ENCODE measurements at places on chromosomes 1 and 21.

DNA sequence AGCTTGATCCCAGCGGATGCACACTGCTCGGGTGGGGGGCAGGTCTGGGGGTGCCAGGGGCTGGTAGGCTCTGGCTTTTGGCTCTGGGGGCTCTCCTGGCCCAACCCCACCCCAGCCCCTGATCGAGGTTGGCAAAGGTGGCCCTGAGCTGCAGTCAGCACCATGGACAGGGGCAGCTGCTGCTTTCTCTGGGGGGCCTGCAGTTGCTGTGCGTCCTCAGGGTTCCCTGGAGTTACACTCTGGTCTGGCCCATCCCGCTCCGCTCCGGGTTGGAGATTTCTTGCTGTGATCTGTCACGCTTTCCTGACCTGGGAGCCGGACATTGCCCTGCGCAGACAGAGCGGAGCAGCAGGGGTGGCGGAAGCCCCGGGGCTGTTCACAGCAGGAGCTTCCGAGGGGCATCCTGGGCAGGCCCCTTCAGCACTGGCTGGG, 8.0 kb upstream of the PLCH2 start:
- peak; percentile 20 for DNase-seq

- DNase-seq, result no peak
Measured at GRCh38 chr1:25080294-25081209, 150.5 kb upstream of the RUNX3 start.

- DNase-seq, result no peak
Measured at GRCh38 chr1:15014516-15014915, 139.0 kb upstream of the TMEM51 start.

DNA sequence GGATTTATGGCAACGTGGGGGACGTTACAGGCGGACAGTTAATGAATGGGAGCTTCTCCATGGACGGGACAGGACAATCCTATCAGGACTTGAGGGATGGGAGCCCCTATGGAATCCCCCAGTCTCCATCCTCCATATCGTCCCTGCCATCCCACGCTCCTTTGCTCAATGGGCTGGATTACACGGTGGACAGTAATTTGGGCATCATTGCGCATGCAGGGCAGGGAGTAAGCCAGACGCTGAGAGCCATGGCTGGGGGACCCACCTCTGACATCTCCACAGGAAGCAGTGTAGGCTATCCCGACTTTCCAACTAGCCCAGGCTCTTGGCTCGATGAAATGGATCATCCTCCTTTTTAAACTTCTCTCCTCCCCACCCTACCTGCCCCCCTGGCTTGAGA, 44.2 kb downstream of the LHX4 start:
- DNase-seq, result no peak

DNA sequence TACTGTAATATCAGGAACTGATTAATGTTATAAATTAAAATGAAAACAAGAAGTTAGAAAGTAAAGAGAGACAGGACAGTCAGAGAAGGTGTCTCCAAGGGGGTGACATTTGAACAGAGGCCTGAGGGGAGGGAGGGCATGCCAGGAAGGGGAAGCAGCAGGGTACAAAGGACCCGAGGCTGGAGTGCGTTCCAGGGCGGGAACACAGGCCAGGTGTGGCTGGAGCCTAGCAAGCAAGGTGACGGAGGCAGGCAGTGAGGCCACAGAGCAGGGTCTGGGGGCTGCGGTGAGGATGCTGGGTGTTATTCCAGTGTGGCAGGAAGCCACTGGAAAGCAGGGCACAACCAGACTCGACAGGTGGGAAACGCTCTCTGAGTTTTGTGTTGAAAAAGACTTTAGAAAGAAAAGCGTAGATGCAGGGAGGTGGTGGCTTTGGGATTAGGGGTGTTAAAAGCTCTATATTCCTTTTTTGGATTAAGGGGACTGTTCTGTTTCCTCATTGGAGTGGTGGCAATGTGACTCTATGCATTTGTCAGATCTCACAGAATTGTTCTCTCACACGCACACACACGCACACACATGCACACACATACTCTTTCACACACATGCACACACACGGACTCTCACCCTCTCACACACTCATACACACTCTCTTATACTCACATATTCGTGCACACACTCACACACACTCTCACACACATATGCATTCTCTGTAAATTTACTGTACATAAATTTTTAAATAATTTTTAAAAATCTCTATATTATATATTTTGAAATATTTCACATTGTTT, 124.5 kb downstream of the GLIS1 start:
- no peak for DNase-seq

DNA sequence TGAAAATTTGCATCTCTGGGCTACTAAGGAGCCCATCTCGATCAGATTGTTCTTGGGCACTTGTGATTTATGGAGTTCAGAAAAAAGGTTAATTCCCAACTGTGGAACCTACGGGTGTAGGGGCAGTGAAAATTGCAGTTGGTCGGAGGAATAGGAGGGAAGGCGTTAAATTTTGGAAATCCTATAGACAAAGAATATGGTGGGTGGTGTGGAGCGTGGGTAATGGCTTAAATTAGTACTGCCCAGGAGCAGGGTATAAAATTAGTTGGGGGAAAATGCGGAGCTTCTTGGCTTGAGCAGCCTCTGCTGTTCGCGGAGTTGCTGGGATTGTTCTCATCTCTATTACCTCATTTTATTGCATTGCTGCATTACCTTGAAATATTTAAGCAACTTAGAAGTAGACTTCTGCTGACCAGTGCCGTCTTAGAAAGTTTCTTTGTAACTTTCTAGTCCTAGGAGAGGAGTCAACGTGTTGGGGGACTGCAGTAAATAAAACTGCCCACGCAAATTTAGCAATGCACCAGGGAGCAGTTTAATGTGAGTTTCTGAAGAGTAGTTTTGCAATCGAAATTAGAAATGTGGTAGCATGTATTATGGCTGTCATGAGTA, 514 bp downstream of the S1PR1 start:
- DNase-seq, result peak; percentile 35

GRCh38 chr1:115364780-115365155, 26.7 kb upstream of the NGF start:
- DNase-seq, result no peak

DNA sequence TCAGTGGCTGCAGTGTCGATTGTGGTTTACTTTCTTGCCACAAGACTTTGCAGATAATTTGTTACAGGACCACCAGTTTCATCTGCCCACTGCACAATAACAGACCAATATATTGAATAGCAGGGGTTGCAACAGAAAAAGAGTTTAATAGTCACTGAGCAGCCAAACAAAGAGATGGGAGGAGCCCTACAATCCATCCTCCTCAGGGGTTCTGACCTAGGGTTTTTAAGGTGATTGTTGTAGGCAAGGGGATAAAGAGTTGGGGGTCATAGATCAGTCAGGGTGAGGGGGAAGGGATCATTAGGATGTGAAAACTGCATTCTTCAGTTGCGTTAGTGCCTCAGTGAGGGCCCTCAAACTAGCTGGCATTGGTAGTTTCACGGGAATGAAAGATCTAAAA, 110.7 kb upstream of the OLFM3 start:
- DNase-seq, result no peak

- no peak for DNase-seq
Measured at GRCh38 chr1:224300346-224300745, 29.6 kb downstream of the NVL start.

- DNase-seq, result no peak
Measured at GRCh38 chr1:162218975-162219374, 149.5 kb downstream of the NOS1AP start.

GRCh38 chr1:89810880-89811279, 10.0 kb upstream of the LRRC8D start:
- no peak for DNase-seq

GRCh38 chr1:112870887-112871646, 84.9 kb downstream of the SLC16A1 start:
- no peak for DNase-seq

DNA sequence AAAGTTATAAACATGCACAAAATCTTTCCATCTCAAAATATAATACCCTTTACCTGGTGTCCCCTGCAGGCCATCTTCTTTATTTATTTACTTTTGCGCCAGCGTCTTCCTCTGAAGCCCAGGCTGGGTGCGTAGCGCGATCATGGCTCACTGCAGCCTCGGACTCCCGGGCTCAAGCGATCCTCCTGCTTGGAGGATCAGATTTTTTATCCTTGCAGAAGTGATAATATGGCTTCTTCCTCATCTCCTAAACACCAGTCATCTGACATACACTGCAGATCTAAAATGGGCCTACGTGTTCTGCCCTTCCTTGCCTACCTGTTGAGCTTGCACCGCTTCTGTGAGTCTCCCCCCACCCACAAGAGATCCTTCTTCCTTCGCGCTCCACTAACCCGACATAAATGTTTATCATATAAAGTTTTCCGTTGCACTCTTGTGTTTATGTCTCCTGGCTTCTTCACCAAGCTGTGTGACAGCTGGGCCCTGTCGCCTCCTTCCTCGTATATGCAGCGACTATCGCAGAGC, 506 bp upstream of the SRP9 start:
- DNase-seq, result no peak

- no peak for DNase-seq
Measured at GRCh38 chr1:18795002-18795689, 64.3 kb downstream of the TAS1R2 start.

- no peak for DNase-seq
Measured at GRCh38 chr1:161089251-161089924, at the start of gene NECTIN4. NECTIN4 (minus strand) TSS chr1:161089558; CDS start chr1:161089296, 262 bp downstream.

GRCh38 chr1:22826604-22827580, 116.3 kb downstream of the EPHB2 start:
- DNase-seq, result no peak

GRCh38 chr21:14547834-14548513, 1.9 kb upstream of the SAMSN1 start:
- no peak for DNase-seq

DNA sequence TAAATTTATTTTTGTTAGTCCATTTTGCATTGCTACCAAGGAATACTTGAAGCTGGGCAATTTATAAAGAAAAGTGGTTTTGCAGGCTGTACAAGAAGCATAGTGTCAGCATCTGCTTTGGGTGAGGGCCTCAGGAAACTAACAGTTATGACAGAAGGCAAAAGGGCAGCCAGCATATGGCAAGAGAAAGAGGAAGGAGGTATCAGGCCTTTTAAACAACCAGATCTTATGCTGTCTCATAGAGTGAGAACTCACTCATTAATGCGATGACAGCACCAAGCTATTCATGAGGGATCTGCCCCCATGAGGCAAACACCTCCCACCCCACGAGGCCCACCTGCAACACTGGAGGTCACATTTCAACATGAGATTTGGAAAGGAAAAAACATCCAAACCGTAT, 898.4 kb downstream of the KCNT2 start:
- no peak for DNase-seq

DNA sequence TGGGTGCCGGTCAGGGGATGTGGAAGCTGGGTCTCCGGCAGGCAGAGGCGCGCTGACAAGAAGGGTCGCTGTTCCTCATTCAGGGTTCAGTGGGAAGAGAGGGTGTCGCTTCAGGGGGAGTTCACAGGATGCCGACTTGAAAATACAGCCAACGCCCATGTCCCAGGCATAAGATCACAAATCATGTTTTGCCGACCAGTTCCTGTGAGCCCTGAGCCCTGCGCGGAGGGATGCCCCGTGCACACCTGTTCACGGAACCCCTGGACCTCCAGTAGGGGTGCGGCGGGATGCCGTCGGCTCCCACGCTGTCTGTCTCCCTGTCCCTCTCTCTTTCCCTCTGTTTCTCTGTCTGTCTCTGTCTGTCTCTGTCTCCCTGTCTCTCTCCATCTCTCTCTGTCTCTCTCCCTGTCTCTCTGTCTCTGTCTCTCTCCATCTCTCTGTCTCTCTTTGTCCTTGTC, 26.8 kb downstream of the TP73 start:
- no peak for DNase-seq

DNA sequence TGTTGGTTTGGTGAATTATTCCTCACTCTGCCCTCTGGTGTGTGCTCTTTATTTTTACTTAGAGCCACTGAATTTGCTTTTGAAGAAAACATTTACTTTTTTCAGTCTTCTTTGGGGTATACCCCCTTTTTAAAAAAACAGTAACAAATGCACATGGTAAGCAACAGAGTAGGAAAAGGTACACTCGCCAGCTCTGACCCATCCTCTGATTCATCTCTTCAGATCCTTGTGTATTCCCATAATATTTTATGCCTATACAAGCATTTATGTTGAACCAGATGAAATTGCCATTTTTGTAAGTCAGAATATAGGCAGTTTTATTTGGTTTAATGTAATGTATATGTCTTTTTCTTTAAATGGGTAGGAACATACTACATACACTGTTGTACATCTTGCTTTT, 28.3 kb downstream of the TTC3 start:
- no peak for DNase-seq

- DNase-seq, result no peak
Measured at GRCh38 chr1:38560457-38560856, 299.1 kb downstream of the RRAGC start.

GRCh38 chr1:119266858-119267257, 101.7 kb upstream of the HAO2 start:
- no peak for DNase-seq

GRCh38 chr1:107875689-107876088, 89.3 kb downstream of the VAV3 start:
- DNase-seq, result no peak

- no peak for DNase-seq
Measured at GRCh38 chr1:21657456-21658190, 11.5 kb downstream of the RAP1GAP start.

DNA sequence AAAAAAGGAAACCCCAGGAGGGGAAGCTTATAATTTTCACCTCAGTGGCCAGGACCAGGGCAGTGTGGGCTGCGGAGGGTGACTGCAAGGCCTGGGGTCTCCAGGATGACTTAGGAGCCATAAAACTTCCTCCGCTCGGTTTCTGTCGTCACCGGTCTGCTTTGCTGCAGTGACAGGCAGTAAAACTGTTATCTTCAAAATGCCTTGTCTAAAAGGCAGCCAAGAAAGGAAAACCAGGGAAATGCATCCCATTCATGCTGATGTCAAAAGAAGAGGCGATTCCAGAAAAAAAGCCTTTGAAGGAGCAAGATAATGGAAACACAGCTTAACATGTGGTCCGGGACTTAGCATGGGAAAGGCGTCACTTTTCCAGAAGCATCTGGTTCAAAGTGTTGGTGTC, 42.0 kb downstream of the COL6A1 start:
- no peak for DNase-seq

- DNase-seq, result no peak
Measured at GRCh38 chr1:198254948-198255347, 98.2 kb downstream of the NEK7 start.

- no peak for DNase-seq
Measured at GRCh38 chr1:173867141-173867752, 542 bp downstream of the GAS5 start.

- DNase-seq, result no peak
Measured at GRCh38 chr1:29635501-29636263, 399.4 kb downstream of the PTPRU start.

Data from central memory CD4-positive, alpha-beta T cell (primary cell).